ENCODE measurements at places on chromosomes 2 and 18.

DNA sequence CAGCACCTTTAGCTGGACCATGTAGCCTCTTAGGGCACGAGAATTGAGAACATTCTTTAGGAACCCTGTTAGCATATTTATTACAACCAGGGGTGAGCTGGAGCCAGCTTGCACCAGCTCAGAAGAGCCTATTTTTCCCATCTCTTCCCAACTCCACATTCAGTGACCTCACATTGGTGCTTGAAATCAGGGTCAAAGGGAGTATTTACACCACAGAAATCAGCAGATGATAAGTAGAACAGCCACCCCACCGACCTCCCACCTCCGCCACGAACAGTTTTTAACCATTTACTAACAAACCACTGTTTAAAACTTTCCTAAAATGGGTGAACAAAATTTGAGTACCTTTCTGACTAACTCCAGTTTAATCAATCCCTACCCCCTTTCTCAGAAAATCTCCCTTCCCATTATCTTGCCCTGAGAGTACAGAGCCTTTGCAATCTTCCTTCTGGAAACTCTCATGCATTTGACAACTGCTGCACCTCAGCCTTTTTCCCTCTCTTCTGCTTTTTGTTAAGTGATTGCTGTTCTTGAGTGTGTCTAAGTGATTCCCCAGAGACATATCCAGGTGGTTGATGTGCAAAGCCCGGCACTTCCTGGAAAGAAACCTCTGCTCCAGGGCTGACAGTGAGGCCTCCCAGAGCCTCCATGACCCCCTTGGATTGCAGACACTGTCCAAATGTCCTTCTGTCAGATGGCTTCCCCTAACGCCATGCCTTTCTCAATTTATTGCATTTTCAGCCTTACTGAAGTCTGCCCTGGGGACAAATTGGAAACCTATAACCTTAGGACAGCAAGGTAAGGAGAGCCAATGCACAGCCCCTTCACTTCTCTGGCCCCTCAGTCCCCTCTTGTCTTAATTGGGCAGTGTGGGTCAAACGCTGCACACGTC lies 389.5 kb upstream of the TNP1 start:
- no peak for DNase-seq

GRCh38 chr2:8036366-8036765 lies 645.5 kb upstream of the ID2 start:
- no peak for DNase-seq

GRCh38 chr2:182300608-182301007 lies 126.2 kb downstream of the PDE1A start:
- DNase-seq: no peak

GRCh38 chr2:129803032-129803431 lies 176.4 kb upstream of the RAB6C start:
- no peak for DNase-seq

- no peak for DNase-seq
Observed at GRCh38 chr2:23803264-23803964, 123.5 kb downstream of the ATAD2B start.

GRCh38 chr18:25247725-25248124 lies 104.2 kb downstream of the ZNF521 start:
- DNase-seq: no peak

- no peak for DNase-seq
Observed at GRCh38 chr18:61946449-61946848, 53.6 kb upstream of the RNF152 start.

- DNase-seq: no peak
Observed at GRCh38 chr2:25073025-25073424, 31.1 kb downstream of the EFR3B start.

Data from T follicular helper cell (primary cell).